Cerebellar cortex (tissue), 1 donor: ENCODE measurements at places on chromosomes 5 and 9.

DNA sequence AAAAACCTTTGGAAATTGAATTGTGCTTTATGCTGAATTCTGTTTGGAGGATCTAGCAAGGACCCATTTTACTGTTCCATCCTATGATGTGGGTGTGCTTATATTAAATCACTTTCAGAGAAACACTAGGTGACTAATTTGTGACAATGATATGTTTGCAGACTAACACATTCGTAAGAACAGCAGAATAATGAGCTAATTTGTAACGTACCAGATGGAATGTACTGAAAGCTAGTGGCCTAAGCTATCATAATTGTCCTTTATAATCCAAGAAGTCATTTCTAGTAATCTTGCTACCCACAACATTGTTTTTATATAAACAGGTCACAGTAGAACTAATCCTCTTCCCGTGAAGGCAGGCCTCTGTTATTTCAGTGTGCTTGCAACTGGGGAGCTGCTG lies 292.5 kb downstream of the PDE4D start:
- no peak for DNase-seq

DNA sequence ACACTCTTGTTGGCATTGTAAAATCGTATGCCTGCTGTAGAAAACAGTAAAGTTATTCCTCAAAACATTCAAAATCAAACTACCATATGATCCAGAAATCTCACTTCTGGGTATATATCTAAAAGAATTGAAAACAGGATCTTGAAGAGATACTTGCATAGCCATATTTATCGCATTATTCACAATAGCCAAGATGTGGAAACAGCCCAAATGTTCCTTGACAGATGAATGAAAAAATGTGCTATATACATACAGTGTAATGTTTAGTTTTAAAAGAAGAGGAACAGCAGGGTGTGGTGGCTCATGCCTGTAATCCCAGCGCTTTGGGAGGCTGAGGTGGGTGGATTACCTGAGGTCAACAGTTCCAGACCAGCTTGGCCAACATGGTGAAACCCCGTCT lies 234.1 kb upstream of the DAB2 start:
- DNase-seq, result no peak

GRCh38 chr9:32580631-32581300 lies 7.8 kb upstream of the NDUFB6 start:
- DNase-seq, result no peak

- DNase-seq, result no peak
Measured at GRCh38 chr5:65065001-65065511, 296.3 kb downstream of the CWC27 start.

- no peak for DNase-seq
Measured at GRCh38 chr5:114581136-114581535, 219.3 kb downstream of the KCNN2 start.

DNA sequence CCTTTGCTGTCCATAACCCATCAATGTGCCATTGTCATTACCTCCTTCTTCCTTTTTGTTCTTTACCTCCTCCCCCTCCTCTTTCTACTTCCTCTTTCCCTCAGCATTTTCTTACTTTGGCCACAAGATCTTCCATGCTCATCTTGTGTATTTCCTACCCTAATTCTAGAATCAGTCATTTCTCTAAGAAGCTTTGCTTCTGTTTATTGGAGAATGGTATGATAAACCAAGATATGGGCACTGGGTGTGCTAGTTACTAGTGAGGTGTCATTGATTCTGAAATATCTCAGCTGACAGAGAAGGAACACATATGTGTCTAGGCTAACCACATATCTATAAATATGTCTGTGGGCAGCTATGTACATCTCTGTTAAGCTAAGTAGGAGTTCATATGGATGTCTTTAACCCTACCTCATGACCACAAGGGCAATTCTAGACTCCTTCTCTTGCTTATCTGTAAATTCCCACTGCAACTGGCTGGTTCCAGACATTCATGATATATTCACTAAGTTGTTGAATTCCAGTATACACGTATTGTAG lies 2051.3 kb upstream of the CDH9 start:
- DNase-seq, result no peak

- no peak for DNase-seq
Measured at GRCh38 chr9:38043931-38044623, 24.9 kb downstream of the SHB start.

- DNase-seq, result no peak
Measured at GRCh38 chr9:108783731-108784495, 71.9 kb downstream of the ACTL7B start.

- DNase-seq, result no peak
Measured at GRCh38 chr5:42832060-42832459, 20.4 kb upstream of the SELENOP start.

GRCh38 chr5:79990598-79991507 lies at the start of gene MTX3:
MTX3 (minus strand) TSS chr5:79991262; CDS start chr5:79991238, 24 bp downstream.
- peak; percentile 92 for DNase-seq

GRCh38 chr5:73763300-73764032 lies 137.5 kb downstream of the ARHGEF28 start:
- DNase-seq, result no peak

DNA sequence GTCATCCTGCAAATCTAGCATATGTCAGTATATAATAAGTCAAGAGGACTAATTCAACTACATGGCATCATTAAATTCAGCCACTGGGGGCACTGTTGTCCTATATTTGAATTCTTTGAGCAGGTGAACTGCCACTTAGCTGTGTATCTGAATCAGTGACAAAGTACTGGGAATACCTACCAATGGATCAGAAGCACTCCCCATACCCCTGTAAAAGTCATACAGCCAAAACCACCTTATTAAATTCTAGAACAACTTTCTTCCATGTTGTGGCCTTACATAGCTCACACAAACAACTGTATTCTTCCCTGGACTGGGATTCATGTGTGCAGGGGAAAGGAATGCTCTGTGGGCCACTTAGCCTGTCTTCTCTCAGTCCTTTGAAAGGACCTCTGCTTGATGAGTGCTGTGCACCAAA lies 57.4 kb upstream of the PLPP6 start:
- DNase-seq, result peak; percentile 91

DNA sequence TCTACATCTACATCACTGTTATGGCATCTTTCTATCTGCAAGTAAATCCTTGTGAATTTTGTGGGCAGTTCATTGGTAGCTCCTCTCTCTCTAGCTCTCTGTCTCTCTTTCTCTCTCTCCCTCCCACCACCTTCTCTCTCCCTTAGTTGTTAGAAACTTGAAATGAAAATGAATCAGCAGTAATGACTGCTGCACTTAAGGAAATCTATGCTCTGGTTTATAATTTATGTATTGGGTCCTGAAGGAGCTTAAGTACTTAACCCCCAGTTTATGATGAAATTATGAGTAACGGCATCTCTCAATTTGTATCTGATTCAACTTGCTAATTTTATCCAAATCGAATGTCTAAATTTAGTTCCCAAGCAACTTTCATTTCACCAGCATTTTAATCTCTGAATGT lies 52.0 kb upstream of the PTGER4 start:
- no peak for DNase-seq

- DNase-seq, result no peak
Measured at GRCh38 chr9:98867103-98867428, 59.6 kb downstream of the GALNT12 start.

GRCh38 chr9:35718721-35719511 lies 13.1 kb downstream of the TLN1 start:
- no peak for DNase-seq

DNA sequence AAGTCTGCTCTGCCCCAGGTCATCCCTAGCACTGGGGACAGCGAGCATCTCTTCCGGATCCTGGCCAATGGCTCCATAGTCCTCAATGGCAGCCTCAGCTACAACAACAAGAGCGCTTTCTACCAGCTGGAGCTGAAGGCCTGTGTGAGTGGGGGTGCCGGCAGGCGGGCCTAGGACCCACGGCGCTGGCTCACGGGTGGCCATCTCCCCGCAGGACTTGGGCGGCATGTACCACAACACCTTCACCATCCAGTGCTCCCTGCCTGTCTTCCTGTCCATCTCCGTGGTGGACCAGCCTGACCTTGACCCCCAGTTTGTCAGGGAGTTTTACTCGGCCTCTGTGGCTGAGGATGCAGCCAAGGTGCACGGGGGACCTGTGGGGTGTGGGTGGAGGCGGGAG lies 25.9 kb downstream of the CDHR2 start:
- no peak for DNase-seq

DNA sequence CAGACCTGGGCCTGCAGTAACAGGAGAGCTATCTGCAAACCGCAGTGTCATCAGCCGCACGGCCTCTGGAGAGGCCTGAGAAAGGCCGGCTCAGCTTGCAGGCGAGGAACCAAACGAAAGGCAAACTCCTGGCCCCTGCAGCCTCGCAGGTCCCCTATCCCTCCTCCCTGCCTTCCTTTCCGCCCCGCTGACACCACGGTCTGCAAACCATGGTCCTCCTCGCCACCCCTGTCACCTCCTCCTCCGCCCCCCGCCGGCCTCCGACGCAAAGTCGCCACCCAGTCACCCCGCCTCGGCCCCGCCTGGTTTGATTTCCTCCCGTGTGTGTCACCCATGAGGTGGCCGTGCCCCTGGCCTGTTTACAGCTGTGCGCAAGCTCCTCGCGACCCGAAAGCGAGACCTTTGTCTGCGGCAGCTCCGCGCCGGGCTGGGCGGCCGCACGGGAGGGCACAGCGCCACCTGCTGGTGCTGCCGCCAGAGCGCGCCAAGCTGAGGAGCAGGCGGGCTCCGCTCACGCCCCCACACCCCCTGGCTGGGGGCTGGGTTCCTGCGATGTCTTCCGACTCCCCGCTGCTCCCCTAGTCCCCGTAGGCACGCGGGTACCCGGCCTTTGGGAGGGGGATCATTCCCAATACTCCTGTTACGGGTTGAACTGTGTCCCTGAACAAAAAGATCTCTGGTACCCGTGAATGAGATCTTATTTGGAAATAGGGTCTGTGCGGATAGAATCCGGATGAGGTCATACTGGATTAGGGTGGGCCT lies 19.4 kb downstream of the GBGT1 start:
- DNase-seq, result peak; percentile 40

DNA sequence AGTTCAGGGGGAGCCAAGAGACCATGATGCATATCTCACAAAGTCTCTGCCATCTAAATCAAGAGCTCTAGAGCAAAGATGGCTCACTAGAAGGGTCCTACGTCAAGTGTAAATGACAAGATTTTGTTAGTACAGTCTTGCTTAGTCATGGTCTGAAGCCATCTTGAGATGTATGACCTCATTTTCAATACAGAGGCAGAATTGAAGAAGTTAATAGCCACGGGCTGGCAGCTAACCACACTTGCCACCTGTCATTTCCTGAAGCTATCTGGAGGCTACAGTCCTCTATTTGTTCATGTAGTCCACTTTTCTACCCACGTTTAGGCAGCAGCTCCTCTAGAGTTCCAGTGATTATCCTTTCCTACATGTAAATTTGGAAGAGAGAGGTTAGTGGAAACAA lies 231.7 kb upstream of the CDH12 start:
- DNase-seq, result no peak

- no peak for DNase-seq
Measured at GRCh38 chr9:135341612-135342169, 137.9 kb upstream of the PPP1R26 start.

- DNase-seq, result no peak
Measured at GRCh38 chr9:107991581-107991980, 502.0 kb upstream of the KLF4 start.

DNA sequence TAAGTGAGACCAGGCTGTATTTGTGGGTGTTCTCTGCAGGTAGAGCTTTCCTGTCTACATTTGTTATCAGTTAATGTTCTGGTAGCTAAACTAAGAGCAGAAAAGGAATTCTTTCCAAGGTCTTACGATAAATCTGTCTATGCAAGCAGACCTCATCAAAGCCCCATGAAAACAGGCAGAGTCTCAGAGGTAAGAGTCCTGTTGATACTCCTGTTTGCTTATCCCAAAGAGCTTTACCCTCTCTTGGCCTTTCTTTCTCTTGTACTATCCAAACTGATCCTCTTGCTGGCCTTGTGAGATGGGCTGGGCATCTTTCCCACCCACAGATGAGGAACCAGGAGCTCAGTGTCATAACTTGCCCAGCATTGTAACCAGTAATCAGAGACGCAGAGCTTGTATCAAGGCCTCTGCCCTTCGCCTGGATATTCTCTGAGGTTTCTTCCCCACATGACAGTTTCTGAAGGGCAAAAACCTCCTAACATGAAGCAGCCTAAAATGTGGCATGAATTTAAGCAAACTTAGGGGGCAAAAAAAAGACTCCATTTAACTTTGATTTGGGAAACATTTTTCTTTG lies 33.5 kb downstream of the PRKACG start:
- peak; percentile 55 for DNase-seq

DNA sequence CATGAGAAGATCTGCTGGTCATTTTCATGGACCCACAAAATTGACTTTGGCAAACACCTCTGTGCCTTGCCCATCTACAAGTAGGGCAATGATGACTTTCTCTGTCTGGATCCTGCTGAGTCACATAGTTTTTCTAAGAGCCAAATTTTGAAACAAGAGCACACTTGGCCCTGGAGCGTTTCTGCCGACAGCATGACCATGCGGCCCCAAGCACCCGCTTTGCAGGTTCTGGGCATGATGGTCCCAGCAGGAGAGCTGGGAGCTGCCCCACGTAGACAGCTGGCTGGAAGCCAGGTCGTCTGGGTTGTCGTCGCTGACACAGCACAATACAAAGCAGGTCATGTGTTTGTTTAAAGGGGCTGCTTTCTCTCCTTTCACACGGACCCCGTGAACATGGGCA lies 159.8 kb downstream of the SYK start:
- no peak for DNase-seq

DNA sequence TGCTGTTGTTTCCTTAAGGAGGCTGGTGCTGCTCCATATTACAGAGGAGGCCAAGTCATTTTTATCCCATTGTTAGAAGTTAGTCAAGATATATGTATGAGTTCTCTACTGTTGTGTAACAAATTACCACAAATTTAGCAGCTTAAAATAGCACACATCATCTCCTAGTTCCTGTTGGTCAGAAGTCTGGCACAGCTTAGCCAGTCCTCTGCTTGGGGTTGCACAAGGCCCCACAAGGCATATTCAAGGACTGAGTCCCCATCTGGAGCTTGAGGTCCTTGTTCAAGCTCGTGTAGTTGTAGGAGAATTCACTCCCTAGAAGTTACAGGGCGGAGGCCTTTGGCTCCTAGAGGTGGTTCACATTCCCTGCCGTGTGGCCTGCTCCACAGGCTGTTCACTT lies 14.7 kb downstream of the MTAP start:
- no peak for DNase-seq

DNA sequence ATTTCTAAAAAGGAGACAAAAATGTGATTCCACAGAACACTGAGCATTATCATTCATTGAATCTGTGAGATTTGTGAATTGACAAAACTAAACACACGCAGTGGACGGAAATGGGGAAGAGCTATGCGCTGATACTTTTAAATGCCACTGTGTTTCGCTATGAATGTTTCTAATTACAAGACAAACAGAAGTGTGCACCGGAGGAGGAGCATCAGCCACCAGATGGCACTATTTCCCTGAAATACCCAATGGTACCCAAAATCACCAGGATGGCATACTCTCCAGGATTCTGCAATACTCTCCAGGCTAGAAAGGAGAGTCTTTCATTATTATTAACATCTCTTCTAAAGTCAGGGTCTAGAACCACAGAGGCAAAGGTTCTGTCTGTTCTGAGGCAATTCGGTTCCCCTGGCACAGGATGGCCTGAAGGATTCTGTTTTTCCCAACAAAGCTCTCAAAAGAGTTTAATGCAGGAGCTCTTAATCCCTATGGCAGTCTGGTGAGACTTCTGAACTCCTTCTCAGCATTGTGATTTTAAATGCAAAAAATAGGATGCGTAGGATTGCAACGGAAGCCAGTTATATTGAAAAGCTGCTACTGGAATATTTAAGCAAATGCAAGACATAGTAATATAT lies 13.8 kb upstream of the PUM3 start:
- DNase-seq, result peak; percentile 93
